ENCODE measurements at places on chromosomes 1 and 21.

- DNase-seq = no peak
These were observed 118.7 kb downstream of the IER5 start for GRCh38 chr1:181206979-181207790.

DNA sequence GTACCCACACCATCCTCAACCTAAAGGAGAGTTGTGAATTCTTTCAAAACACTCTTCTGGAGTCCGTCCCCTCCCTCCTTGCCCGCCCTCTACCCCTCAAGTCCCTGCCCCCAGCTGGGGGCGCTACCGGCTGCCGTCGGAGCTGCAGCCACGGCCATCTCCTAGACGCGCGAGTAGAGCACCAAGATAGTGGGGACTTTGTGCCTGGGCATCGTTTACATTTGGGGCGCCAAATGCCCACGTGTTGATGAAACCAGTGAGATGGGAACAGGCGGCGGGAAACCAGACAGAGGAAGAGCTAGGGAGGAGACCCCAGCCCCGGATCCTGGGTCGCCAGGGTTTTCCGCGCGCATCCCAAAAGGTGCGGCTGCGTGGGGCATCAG is 638 bp upstream of the OLIG2 start:
- DNase-seq = no peak

DNA sequence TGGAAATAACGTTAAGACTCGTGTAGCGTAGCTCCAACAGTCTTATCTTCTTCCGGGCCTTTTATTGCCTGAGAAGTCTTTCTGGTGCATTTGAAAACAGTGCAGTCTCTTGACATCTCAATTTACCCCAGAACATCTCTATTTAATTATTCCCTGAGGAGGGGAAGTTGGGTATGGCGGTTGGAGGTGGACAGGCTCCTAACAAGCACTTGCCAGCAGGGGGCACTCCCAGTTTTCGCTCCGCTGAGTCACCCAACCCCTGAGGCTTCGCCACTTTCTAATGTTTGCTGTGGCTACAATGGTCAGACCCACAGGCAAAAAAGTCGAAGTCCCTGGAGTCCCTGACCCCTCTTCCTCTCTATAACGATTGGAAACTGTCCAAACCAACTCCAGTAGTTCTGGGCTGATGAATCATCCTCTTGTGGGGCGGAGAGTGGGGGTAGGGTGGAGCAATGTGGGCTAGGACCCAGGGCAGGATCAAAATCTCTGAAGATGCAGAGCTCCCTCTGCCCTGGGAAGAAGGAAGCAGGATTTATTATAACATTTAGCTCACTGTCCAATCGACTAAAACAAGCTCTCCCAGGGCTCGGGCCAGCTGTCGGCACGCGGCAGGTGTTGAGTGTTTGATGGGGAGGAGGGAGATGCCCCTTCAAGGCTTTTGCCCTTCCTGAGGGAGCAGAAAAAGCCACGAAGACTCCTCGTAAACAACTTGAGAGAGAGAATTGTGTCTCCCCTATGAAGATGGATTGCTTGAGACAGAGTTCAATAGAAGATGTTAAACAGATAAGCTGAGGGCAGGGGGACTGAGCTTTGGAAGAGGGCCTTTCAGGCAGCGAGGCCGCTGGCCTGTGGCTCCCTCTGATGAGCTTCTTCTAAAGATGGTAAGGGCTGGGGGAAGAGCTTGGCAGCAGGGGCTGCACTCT is 85.7 kb downstream of the BRINP2 start:
- DNase-seq = no peak

- no peak for DNase-seq
These were observed 22.4 kb downstream of the EDN2 start for GRCh38 chr1:41461790-41462679.

- no peak for DNase-seq
These were observed 12.8 kb upstream of the PLA2G2E start for GRCh38 chr1:19936061-19936750.

DNA sequence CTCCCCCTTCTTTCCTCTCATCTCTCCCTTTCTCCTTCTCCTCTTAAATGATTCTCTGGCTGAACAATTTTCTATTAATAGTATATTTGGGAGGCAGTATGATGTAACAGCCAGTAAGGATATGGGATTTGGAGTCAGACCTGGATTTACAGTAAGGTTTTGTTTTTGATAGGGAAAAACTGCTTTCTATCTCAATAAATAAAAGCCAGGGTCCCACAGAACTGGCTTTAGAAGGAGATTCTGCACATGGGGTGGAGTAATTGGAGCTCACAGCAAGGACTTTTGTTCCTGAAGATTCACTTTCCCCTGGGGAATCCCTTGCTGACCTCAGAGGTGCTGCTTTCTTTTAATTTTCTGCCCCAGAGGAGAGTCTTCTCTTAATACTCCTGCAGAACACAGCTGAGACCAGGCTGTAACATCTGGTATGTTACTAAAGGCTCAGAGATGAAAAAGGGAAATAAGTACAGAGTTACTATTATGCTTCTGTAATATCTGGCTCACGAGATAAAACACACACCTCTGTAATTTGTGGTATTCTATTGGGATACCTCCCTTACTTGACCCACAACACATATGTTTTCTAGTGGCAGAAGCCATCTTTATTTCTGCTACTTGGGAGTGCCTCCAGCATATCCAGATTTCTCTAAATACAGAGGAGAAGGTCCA is 13.4 kb downstream of the EPB41 start:
- no peak for DNase-seq

DNA sequence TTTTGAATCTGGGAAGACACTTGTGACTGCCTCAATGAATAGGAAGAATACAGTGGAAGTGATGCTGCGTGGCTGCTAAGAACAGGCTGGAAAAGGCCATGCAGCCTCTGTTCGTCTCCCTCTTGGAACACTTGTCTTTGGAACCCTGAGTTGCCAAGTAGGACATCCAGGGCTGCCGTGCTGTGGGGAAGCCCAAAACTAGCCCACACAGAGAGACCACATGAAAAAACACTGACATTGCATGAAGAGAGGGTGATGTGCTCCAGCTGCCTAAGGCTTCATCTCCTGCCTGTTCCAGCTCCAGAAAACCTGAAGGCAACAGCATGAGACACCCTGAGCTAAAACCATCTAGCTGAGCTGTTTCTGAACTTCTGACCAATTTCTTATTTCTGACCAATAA is 61.1 kb upstream of the GNG4 start:
- DNase-seq = no peak

GRCh38 chr1:70156529-70157120 is 48.8 kb downstream of the LRRC40 start:
- no peak for DNase-seq

DNA sequence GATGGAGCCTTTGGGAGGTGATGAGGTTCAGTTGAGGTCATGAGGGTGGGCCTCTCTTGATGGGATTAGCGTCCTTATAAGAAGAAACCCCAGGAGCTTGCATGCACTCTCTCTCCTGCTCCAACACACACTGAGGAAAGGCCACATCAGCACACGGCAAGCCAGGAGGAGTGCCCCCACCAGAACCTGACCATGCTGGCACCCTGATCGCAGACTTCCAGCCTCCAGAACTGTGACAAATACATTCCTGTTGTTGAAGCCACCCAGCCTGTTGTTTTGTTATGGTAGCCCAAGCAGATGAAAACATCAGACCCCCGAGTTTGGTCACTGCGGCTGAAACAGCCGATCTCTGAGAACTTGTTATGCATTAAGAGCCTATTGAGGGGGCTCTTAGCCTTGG is 64.8 kb upstream of the SOD1 start:
- DNase-seq = no peak

GRCh38 chr21:42319851-42320572 is 4.8 kb upstream of the TFF3 start:
- no peak for DNase-seq

DNA sequence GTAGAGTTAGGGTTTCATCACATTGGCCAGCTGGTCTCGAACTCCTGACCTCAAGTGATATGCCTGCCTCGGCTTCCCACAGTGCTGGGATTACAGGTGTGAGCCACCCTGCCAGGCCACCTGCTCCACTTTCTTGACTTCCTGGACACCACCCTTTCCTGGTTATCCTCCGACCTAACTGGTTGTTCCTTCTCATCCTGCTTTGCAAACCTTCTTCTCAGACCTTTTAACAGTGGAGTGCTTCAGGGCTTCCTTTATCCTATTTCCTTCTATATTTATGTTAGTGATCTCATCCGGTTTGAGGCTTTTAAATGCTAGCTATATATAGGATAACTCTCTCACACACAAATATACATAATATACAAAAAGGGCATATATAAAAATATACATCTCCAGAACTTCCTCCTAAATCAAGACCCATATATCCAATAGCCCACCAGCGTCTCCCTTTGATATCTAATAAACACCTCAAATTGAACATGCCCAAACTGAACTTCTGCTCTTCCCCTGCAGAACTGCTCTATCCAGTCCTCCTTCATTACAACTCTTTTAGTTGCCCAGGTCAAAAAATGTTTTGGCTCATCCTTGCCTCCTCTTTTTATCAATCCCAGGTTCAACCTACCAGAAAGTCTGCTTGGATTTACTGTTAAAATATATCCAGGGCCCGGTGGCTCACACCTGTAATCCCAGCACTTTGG is 19.5 kb upstream of the UQCRHL start:
- no peak for DNase-seq

GRCh38 chr1:19309123-19309813 is 2.7 kb downstream of the AKR7A2 start:
- no peak for DNase-seq

- DNase-seq = no peak
These were observed 6.3 kb downstream of the HPCA start for GRCh38 chr1:32892368-32893197.

DNA sequence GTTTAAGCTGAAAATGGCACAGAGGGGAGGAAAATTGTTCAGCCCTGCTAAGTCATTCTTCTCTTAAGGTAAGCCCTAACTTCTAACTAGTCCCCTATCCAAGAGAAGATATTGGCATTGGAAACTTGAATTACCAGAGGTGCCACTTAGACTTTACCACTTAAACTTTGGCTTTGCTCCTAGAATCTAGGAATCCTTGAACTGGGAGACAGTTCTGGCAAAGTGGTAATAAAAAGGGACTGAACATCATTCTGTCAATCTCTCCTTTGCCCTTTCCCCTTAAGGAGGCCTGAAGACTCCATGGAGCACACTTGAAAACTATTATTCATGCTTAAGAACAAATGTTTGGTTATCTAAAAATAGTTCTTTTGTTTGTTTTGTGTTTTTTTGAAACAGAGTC is 8.4 kb downstream of the ATP1A4 start:
- no peak for DNase-seq

- DNase-seq = no peak
These were observed 29.6 kb upstream of the BTG2 start for GRCh38 chr1:203275656-203276272.

DNA sequence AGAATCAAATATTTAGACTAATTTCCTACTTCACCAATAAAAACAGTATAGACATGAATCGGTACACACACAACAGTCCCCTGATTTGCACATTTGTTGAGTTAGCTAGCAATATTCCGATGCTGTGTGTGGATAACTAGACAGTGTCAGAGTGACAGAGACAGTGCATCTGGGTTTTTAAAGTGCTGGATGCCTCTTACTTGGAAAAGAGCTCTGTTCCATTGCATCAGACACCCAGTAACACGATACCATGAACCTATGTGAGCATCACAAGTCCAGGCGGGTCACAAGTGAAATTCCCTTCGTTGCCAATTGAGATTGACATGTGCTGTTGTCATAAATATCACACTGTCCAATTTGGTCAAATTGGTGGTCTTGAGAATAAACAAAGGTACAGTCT is 82.0 kb upstream of the ESRRG start:
- no peak for DNase-seq

DNA sequence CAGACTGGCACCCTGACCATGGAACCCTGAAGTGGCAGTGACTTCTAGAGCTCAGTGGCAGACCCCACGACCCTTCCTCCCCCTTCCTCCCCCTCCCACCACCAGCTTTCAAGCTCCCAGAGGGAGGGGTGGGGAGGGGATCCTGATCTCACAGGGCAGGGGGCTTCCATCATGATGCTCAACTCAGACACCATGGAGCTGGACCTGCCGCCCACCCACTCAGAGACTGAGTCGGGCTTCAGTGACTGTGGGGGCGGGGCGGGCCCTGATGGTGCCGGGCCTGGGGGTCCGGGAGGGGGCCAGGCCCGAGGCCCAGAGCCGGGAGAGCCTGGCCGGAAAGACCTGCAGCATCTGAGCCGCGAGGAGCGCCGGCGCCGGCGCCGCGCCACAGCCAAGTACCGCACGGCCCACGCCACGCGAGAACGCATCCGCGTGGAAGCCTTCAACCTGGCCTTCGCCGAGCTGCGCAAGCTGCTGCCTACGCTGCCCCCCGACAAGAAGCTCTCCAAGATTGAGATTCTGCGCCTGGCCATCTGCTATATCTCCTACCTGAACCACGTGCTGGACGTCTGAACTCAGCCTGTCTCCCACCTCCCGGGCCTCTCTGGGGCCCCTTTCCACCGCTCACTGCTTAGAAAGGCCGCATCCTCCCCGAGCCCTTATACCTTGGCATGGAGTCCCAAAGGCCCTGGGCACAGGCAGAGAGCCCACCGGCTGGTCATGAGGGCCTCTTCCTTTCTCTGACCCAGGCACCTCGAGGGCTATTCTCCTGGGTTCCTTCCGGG is 3.9 kb downstream of the NHLH1 start:
- no peak for DNase-seq

- no peak for DNase-seq
These were observed 4.2 kb upstream of the RAP1GAP start for GRCh38 chr1:21673277-21673780.

DNA sequence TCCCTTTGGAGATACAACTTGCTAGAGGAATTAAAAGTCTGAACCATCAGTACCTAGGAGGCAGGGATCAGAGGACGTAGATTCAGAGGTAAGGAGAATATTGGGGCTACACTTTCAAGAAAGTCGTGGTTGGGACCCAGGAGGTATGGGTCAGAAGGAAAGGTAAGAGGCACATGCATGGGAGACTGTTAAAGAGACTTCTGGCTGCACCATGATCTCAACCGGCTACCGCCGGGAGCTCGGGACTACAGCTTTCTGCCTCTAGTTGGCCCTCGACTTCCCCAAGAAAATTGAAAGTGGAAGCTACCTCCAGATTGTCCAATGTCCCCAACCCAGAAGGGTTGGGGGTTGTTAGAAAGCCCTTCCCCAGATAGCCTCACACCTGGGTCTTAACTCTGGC is 355.7 kb upstream of the TMPRSS15 start:
- DNase-seq = no peak

DNA sequence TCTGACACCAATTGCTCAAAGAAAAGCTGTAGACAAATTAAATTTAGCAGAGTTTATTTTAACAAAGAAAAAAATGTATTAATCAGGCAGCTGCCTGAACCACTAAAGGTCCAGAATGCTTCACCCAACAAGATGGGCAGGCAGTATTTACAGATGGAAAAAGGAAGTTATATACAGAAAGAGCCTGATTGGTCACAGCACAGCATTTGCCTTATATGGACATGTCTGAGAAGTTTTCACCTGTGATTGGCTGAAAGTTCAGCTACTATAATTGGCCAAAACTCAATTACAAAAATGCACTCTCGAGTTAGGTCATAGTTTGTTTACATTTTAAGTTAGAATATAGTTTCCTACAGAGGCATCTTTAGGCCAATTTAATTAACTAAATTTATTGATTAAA is 15.1 kb upstream of the FMO1 start:
- DNase-seq = no peak

DNA sequence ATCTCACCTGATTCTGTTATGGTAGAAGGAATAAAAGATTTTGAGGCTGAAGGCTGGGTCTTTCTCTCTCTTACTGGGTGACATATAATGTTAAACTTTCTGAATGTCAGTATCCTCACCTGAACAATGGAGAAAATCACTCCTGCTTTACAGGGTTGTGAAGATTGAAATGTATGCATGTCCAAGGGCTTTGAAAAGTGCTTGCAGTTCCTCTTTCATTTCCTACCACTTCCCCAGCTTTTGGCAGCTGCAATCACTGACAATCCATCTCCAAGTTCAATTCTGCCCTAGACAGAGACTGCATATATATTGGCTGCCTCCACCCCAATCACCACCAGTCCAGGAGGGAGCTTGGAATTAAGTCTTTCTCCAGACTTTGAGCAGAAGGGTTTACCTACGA is 39.8 kb downstream of the FAM78B start:
- no peak for DNase-seq

All from CD4-positive, alpha-beta T cell treated with Interleukin-15 for 4 hours (primary cell).